ENCODE measurements at places on chromosomes 2 and 18.

DNA sequence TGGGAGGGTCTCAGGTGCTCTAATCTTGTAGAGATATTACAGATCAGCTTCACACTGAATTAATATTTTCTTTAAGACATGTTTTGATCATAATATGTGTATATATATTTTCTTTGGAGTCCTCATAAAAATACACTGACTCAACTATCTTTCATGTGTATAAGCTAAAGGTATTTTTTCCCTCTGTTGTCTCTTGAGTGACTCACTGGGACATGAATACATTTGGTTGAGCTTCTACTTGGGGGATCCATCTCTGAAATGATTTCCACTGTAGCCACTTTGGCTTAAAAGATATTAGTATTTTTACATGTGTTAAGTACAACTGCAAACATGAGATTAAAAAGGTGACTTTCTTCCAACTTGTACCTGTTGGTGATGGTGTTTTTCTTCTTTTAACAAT, 140.8 kb downstream of the TTN start:
- no peak for DNase-seq

DNA sequence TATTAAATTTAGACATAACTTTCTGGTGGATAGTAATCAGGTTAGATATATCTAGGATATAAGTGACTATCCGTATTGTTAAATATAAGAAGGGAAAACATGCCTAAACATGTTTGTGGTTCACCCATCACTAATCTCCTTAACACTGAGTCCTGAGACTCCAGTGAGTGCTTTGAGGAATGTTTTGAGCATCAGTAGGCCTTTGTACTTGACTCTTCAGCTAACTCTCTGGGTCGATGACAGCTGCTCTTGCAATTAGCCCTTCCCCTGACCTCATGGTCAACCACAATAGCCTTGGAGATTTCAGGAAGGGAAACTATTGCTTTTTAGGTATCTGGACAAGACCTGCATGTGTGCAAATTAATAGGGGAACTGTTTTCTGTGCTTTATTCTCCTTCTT, 716.8 kb downstream of the EPHA4 start:
- no peak for DNase-seq

- no peak for DNase-seq
Observed at GRCh38 chr2:233412405-233412804, 58.1 kb downstream of the DGKD start.

DNA sequence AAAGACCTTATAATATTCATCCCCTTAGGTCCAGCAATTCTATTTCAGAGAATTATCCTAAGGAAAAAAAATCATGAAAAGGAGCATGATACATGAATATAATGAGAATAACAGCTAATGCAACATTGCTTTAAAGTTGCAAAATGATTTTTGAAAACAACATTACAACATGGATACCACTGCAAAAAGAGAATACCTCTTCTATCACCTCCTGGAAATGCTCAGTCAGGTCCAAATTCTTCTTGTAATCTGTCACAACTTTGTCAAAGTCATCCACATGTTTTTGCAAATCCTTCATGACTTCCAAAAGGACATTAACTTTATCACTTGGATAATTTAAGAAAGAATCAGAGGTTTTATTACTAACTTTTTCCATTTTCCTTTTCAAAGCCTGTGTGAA, 47.9 kb upstream of the TTN start:
- no peak for DNase-seq

GRCh38 chr2:122237450-122237849, 482.0 kb downstream of the TSN start:
- no peak for DNase-seq

- no peak for DNase-seq
Observed at GRCh38 chr2:60104514-60105505, 448.6 kb downstream of the BCL11A start.

GRCh38 chr2:143169105-143169504, 39.9 kb downstream of the ARHGAP15 start:
- DNase-seq = no peak

DNA sequence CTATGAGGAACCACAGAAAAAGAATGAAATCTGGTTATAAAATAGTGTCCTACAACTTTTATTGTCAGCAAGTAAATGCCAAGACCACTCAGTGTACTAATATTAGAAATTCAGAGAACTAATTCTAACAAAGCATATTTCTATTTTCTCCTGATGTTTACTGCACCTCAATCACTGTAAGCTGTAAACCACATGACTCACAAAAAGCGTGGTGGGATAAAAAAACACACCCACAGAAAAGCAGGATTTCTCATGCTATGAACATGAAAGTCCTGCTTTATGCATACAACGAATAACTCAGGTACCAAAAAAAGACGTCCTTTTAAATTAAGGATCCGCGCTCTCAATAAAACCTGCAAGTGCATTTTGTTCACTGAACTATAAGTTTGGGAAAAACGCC, 797 bp downstream of the TXNL4A start:
- DNase-seq = no peak

Data from left renal pelvis (tissue), 4 donors.